Right renal pelvis (tissue), 4 donors: ENCODE measurements at places on chromosomes 5 and 9.

- no peak for DNase-seq
Measured at GRCh38 chr9:37859043-37859442, 44.9 kb downstream of the SLC25A51 start.

DNA sequence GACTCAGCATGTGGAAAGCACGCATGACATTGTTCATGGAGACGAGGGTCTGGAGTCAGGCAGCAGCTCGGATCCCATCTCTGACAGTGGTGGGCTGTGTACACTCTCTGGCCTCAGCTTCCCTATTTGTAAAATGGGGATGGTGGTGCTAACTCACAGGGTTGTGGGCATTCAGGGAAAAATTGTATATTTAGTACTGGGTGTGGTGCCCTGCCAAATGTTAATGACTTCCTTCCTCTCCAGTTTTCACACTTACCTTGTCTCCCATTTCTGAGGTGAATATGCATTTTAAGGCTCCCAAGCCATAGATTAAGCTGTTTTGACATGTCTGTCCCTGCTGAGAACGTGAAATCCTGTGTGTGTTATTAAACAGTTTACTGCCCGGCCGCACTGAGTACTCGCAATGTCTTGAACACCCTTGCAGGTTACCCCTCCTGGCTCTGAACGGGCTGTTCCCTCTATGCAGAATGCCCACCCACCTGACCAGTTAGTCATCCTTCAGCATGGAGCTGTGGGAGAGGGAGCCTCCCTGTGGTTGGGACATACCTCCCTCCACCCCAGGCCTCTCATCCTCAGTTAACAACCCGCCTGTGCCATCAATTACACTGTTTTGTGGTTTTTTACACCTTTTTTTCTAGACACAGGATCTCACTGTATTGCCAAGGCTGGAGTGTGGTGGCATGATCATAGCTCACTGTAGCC is 25.8 kb downstream of the TJP2 start:
- no peak for DNase-seq

DNA sequence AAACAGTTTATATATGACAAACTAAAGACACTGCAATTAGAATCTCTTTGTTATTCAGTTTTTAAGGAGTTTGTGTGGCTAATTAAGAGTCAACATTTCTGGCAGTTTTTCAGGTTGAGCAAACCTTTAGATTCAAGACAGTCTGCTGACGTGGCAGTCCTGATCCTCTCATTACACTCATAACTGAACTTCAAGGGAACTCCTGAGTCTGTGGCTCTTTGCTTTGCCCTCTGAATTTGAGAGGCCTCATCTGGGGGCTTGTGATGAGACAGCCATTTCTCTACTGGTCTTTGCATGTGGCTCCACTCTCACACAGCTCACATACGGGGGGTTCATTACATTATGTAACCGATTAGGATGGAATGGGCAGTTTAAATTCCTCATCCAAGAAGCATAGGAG is 182.9 kb upstream of the MEF2C start:
- no peak for DNase-seq

- no peak for DNase-seq
Measured at GRCh38 chr9:84002344-84002743, 21.7 kb downstream of the RMI1 start.

- DNase-seq, result no peak
Measured at GRCh38 chr5:177440211-177440989, 6.2 kb upstream of the PRR7 start.

GRCh38 chr9:135048758-135049444 is 38.6 kb upstream of the OLFM1 start:
- DNase-seq, result no peak

DNA sequence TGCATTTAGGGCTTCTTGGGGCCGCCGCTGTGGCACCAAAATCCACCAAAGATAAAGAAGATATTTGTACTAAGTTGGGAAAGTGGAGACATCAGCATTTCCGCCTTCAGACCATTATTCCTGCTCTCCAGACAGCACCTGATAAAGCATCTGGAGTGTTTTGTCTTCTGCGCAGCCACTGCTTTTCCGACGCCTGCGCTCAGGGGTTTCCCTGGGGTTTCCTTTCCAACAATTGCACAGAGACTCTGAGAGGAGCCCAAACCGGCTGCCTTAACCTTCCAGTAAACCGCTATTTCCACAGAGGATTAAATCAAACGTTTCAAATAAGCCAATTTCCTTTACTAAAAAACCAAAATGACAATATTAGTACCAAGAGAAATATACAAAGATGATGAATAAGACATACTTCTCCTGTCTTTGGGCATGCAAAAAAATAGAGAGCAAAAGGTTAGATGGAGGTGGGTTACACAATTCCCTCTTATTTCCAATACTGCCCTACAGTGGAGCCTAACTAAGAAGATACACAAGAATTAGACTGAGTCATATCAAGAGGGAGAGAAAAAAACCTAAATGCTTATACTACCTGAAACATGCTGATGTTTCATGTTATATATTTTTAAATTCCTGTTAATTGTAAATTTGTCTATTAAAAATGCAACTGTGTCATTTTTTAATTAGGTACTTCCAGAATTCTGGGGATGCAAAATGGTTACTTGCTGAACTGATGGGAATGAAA is 98.4 kb downstream of the MAPKAP1 start:
- no peak for DNase-seq

DNA sequence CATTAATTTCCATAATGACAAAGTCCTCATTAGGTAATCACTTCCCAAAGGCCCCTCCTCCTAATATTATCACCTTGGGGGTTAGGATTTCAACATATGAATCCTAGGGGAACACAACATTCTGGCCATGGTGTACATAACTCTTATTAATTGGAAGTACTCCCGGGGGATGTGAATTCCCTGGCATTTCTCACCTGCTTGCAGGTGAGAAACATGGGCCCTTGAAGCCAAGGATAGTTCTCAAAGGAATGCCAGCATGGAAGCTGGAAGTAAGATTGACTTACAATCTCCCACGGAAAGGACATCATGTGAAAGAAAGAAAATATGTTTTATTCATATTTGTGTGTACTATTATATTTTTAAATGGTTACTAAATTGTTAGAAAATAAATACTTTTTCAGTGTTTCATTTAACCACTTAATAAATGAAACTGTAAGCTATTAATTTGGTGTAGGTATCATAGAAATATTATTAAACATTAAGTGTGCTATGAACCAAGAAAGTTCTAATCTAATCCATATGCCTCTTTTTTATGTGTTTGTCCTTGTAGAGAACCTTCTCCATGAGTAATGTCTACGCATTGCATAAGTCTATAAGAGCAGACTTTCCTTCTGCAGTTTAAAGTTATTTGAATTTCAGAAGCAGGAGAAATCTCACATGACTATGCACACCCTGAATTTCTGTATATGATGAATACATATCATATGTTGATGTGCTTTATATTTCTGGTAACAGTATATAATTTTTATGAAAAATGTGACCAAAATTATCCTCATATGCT is 59.4 kb downstream of the ANXA1 start:
- no peak for DNase-seq

DNA sequence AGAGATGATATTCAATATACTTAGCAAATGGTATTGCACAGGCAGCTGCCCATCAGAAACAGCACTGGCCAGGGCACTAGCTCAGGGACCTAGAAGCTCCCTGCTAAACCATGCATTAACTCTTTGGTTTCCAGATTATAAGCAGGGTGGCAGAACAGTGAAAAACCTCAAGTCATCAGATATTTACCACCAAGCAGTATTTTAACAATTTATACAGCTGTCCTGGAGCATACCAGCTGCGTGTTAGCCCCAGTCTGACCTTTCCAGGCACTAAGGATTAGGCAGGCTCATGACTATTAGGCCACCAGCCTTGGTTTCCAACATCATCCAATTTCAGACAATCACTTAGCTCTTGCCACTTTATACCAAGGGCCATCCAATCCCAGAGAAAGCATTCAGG is 326.5 kb downstream of the CAAP1 start:
- no peak for DNase-seq

GRCh38 chr5:111853748-111854147 is 96.8 kb upstream of the NREP start:
- no peak for DNase-seq

DNA sequence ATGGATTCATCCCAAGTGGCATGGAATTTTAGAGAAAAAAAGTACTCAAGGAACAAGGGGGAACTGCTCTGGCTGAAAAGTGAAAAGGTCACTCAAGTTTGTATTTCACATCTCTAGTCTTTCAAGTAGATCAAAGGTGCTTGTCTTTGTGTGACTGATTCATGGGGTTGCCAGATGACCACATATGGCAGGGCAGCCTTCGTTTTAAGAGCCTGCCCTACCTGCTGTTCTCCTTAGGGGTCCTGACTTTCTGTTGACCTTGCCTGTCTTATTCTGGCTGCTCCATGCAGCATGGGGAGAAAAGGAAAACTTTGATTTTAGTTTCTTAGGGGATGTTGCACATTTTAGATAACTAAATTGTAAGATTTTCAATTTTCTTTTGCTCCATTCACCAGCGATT is 877.7 kb downstream of the TLE1 start:
- DNase-seq, result no peak

DNA sequence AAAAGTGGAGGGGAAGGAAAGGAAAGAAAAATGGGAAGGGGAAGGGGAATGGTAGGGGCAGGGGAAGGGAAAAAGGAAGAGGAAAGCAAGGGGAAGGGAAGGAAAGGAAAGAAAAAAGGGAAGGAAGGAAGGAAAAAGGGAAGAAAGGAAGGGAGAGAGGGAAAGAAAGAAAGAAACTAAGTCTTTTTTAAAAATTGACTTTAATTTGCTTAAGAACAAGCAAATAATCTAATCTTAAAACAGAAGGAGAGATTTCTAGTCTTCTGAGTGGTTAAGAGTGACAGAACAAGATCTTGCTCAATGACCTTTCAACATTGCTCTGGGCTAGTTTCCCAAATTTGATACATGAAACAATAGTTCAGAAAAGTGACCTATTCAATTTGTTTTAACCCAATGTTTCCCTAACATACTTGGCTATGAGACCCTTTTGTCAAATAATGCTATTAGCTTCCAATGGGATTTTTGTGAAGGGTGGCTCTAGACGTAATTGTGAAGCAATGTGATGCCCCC is 33.4 kb upstream of the GLIS3 start:
- DNase-seq, result no peak

GRCh38 chr5:149999866-150000255 is 593 bp downstream of the TIGD6 start:
- DNase-seq, result no peak

GRCh38 chr9:20490246-20490834 is 132.0 kb downstream of the MLLT3 start:
- no peak for DNase-seq

DNA sequence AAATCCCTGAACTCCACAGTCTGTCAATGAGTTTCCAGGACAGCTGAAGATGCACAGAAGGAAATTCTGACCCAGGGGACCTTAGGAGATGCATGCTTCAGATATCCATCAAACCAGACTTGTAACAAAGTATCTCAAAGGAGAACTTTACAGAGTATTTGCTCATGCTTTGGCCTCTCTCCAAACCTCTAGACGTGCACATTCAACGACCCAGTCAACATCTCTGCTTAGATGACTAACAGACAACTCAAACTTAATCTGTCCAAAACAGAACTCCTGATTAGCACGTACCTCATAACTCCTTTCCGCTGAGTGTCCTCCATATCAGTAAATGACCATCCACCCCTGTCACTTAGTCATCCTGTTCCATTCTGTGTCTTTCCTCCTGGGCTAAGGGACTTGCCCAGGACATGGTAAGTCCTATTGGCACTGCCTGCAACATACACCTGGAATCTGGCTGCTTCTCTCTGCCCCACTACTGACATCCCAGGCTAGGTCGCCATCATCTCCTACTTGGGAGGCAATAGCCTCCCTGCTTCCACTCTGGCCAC is 107.4 kb downstream of the LMNB1 start:
- no peak for DNase-seq

DNA sequence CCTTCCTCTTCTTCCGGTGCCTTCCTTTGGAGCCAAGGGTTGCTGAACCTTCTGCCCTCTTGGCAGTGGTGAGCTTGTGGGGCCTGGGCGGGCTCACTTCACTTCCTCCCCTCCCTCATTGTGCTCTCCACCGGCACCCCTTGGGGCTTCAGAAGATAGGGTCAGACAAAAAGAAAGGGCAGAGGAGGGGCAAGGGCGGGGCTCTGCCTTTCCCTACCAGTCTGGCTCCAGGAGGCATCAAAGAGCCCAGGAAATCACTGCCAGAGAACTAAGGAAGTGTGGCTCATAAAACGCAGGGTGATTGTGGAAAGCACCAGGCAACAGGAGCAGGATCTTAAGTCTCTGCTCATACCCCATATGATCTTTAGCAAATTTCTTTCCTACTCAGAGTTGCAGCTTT is 34.8 kb downstream of the ACOT12 start:
- DNase-seq, result no peak

GRCh38 chr9:125922854-125923253 is 175.7 kb downstream of the PBX3 start:
- no peak for DNase-seq

- DNase-seq, result no peak
Measured at GRCh38 chr9:114445616-114446015, 57.8 kb upstream of the AKNA start.

- no peak for DNase-seq
Measured at GRCh38 chr9:87796196-87796595, 70.3 kb downstream of the CTSL start.

DNA sequence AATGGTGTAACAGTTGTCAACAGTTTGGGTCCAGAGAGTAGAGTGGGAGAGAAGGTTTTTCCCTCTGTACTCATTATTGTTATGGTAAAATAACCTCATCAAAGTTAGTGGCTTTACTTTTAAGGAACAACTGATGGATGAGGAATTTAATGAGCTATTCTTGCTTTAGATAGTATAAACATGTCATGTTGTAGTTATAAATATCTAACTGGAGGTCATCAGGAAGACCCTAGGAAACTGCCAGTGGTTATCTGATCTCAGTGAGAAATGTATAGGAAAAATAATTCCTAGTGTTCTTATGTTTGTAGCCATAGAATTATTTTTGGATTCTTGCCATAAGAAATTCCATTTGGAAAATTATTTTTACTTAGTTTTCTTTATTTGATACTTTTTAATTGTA is 4.1 kb downstream of the ERCC6L2 start:
- no peak for DNase-seq

- no peak for DNase-seq
Measured at GRCh38 chr5:151601391-151601790, 10.3 kb upstream of the FAT2 start.

GRCh38 chr9:94799578-94800264 is 73.2 kb downstream of the AOPEP start:
- DNase-seq, result no peak

DNA sequence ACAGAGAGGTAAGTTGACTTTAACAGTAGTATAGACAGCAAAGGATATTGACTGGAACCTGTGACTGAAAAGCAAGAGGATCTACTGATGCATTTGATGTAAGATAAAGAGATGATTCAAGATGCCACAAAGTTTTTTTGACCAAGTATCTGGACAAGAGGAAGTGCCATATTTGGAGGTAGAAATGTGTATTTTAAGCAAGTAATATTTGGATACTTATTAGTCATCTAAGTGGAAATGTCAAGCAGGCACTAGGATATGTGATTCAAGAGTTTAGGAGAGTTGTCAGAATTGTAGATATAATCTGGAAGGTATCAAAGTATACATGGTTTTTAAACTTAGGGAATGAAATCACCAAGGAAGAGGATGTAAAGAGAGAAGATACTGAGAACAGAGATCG is 686.1 kb upstream of the CHD1 start:
- no peak for DNase-seq
